ENCODE measurements at places on chromosomes 5 and 9. TPM values are rescaled to one million over a fixed set of nuclear protein-coding genes. Genes with fewer than 3 reads are reported as not detected.
A peak's percentile ranks its signal among the peaks of the same experiment; 100 is the strongest.

- H3K4me1 ChIP-seq = no peaks in the 10 kb centered on the region
- DNase-seq = no peak
- H3K36me3 ChIP-seq = no peaks in the 10 kb centered on the region
- no peak overlapping the region for H3K27ac ChIP-seq
- no peak overlapping the region for H3K4me3 ChIP-seq
These were observed 130.1 kb upstream of the TLR4 start for GRCh38 chr9:117574099-117574498.

DNA sequence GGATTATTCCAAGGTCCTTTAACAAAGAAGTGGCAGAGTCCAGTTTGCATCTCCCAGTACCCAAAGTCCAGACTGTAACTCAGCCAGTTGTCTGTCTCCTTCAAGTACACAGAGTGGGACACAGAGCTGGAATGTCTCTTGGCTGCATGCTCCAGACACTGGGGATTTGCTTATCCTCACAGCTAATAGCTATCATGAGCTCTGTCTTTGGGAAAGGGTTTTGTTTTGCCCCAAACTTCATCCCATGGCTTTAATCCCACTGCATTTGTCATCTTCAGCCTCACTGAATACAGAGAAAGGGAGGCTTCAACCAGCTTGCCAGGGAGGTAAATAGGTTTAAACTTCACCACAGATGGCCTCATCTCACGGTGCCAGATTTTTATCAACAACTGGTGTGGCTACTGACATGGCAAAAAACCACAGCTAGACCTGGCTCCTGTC lies 412.2 kb upstream of the SLC24A2 start:
- DNase-seq = no peak
- H3K4me1 ChIP-seq = peaks cover 9% of the 10 kb centered on the region
- H3K36me3 ChIP-seq = no peaks in the 10 kb centered on the region
- no peak overlapping the region for H3K4me3 ChIP-seq
- no peak overlapping the region for H3K27ac ChIP-seq

DNA sequence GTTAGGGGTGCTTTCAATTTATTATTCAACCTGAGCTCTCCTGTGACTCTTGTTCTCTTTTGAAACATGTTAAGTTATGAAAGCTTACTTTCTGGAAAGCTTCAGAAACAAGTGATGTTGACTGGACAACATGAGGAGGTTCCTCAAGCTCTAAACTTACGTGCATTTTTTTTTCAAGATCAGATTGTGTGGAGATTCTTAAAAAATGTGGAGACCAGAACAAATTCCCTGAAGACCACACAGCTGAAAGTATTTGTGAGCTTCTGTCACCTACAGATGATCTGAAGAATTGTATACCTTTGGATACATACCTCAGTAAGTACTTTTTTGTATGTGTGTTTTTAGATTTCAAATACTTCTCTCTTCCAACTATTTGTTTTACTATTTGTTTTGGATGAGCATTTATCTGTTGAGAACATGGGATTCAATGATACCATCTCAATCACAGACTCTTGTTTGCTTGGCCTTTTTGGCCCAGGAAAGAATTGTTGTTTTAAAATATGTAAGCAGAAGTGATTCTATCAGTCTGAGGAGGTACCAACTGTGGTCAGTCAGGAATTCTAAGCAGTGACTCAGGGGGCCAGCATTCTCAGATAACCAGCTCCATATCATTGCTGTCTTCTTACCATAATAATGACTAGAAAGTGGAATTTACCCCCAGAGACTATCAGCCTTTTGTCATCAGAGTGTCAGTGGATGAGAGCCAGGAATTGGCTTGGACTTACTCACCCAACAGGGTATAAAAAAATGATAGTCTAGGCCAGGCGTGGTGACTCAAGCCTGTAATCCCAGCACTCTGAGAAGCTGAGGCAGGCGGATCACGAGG lies 34.4 kb upstream of the GLIPR2 start:
- no peaks in the 10 kb centered on the region for H3K27me3 ChIP-seq
- no peaks in the 10 kb centered on the region for H3K4me1 ChIP-seq
- DNase-seq = no peak
- H3K27ac ChIP-seq = no peak overlapping the region
- peaks cover 11% of the 10 kb centered on the region for H3K36me3 ChIP-seq

EGFL7 gene
- total RNA-seq = 31.0 TPM

GLDC gene
- total RNA-seq = not detected

- no peak overlapping the region for H3K4me3 ChIP-seq
- H3K27me3 ChIP-seq = no peaks in the 10 kb centered on the region
- no peaks in the 10 kb centered on the region for H3K4me1 ChIP-seq
- no peak for DNase-seq
- H3K27ac ChIP-seq = no peak overlapping the region
- no peaks in the 10 kb centered on the region for H3K36me3 ChIP-seq
These were observed 34.8 kb upstream of the STK32A start for GRCh38 chr5:147200004-147200403.

FAM120AOS gene
- 63.1 TPM for total RNA-seq

GRCh38 chr9:126959336-126959735 lies 44.8 kb downstream of the RALGPS1 start:
- H3K4me3 ChIP-seq = no peak overlapping the region
- H3K36me3 ChIP-seq = no peaks in the 10 kb centered on the region
- DNase-seq = no peak
- peaks cover 37% of the 10 kb centered on the region for H3K4me1 ChIP-seq
- H3K27me3 ChIP-seq = no peaks in the 10 kb centered on the region

GRCh38 chr5:145244251-145244650 lies 590.9 kb downstream of the PRELID2 start:
- H3K4me3 ChIP-seq = no peak overlapping the region
- H3K36me3 ChIP-seq = no peaks in the 10 kb centered on the region
- H3K27me3 ChIP-seq = no peaks in the 10 kb centered on the region

C9orf153 gene
- total RNA-seq = not detected

NTNG2 gene
- 6.0 TPM for total RNA-seq

DNA sequence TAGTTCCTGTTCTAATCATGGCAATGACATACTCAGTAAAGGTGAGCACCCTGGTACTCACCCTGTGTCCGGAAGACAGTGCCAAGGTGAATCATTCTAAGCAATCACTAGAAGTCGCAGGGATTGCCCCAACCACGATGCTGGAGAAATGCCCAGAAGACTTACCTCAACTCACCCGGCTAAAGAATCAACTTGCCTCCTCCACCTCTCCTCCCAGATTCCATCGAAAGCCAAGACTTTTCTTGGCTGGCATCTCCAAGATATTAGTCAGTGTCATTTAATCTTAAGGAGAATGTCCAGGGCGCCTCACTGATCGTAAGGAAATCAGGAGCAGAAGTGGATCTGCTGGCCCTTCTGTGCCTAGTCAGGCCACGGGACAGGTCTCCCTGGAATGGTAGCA lies 204.9 kb downstream of the ERCC6L2 start:
- H3K27me3 ChIP-seq = no peaks in the 10 kb centered on the region
- DNase-seq = peak; percentile 76
- no peaks in the 10 kb centered on the region for H3K36me3 ChIP-seq
- H3K4me3 ChIP-seq = peak overlapping the region; percentile 1

INSL6 gene
- not detected for total RNA-seq

KIF4B gene
- total RNA-seq = 0.16 TPM

DNA sequence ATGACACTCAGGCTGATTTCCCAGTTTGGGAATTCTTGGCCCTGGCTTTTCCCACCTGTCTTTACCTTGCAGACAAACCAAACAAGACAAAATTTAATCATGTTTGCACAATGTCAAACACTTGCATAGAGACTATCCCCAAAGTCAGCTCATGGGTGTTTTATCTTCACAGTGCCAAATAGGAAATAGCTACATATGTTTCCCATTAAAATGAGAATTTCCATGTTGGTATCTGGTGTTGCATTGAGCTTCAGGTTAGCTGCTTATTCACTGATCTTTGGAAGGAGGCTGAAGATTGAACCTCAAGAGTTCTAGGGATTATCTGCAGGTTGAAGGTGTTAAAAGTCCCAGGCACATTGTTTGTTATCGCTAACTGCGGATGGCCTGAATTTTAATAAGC lies 19.5 kb downstream of the MAP1B start:
- DNase-seq = no peak
- H3K4me1 ChIP-seq = peaks cover 21% of the 10 kb centered on the region
- no peaks in the 10 kb centered on the region for H3K27me3 ChIP-seq
- no peaks in the 10 kb centered on the region for H3K36me3 ChIP-seq
- H3K4me3 ChIP-seq = no peak overlapping the region
- H3K27ac ChIP-seq = no peak overlapping the region

NSA2 gene
- 141 TPM for total RNA-seq

DNA sequence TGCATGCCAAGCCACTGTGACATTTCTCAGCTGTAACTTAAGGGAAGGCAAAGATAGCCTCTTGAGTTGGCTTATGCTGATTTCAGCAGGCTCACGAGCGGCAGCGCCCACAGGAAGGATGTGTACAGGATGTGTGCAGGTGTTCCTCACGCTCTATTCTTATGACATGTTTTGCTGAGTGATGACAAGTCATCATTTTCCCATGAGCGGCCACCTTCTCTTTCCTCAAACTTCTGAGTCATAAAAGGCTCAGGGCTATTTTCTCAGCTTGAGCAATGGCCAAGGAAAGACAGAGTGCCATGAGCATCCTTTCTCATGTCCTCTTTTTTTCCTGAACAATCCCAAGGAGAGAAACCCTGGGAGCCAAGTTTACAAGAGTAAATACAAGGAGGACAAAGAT lies 365.9 kb downstream of the PLK2 start:
- no peak overlapping the region for H3K4me3 ChIP-seq
- no peak overlapping the region for H3K27ac ChIP-seq
- H3K4me1 ChIP-seq = no peaks in the 10 kb centered on the region
- no peak for DNase-seq

DNA sequence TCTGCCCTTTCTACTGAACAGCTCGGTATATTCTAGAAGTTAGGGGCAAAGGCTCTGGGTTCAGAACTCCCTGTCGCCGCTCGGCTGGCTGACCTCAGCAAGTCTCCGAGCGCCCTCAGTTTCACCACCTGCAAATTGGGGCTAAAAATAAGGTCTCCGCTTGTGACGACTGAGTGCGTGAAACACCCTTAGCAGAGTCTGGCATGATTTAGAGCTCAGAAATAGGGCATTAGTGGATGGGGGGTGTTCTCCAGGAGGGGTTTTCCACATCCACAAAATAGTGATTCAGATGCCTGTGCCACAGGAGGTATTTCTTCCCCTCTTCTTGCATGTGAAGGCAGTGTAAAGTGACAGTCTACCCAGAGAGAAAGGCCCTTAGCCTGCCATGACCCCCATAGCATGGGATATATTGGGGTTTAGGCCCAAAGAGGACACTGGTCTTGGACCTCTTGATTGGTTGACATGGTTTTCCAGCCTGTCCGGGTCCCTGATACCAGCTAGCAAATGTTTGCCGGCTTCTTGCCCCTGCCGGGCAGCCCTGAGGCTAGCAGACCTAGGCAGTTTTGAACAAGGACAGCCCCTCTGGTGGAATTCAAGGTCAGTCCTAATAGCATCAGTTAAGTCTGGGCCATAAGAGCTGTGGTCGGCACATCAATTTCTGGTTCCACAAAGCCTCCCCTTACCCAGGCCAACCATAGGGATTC lies 1.4 kb downstream of the ERGIC1 start:
- no peaks in the 10 kb centered on the region for H3K27me3 ChIP-seq
- H3K4me1 ChIP-seq = no peaks in the 10 kb centered on the region
- peak overlapping the region; percentile 96 for H3K27ac ChIP-seq
- no peak for DNase-seq

C9 gene
- total RNA-seq = not detected

FOXD1 gene
- total RNA-seq = not detected

- no peaks in the 10 kb centered on the region for H3K27me3 ChIP-seq
- H3K4me3 ChIP-seq = no peak overlapping the region
- no peak overlapping the region for H3K27ac ChIP-seq
- no peak for DNase-seq
- no peaks in the 10 kb centered on the region for H3K36me3 ChIP-seq
These were observed 258.7 kb downstream of the IRX1 start for GRCh38 chr5:3854188-3854821.

CXCL14 gene
- 9.1 TPM for total RNA-seq

DNA sequence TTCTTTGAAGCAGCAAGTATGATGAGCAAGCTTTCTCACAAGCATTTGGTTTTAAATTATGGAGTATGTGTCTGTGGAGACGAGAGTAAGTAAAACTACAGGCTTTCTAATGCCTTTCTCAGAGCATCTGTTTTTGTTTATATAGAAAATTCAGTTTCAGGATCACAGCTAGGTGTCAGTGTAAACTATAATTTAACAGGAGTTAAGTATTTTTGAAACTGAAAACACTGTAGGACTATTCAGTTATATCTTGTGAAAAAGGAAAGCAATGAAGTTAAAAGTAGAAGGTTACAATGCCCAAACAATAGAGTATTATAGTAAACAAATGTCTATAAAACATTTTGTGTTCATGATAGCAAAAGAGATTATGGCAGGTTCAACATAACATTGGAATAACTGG lies 88.6 kb downstream of the JAK2 start:
- H3K36me3 ChIP-seq = peaks cover 24% of the 10 kb centered on the region
- H3K4me3 ChIP-seq = no peak overlapping the region
- no peaks in the 10 kb centered on the region for H3K27me3 ChIP-seq

ARSK gene
- 13.3 TPM for total RNA-seq

- no peaks in the 10 kb centered on the region for H3K36me3 ChIP-seq
- no peaks in the 10 kb centered on the region for H3K27me3 ChIP-seq
- H3K27ac ChIP-seq = peak overlapping the region; percentile 74
- H3K4me1 ChIP-seq = no peaks in the 10 kb centered on the region
These were observed 89.3 kb downstream of the COL5A1 start for GRCh38 chr9:134730761-134731496.

DNA sequence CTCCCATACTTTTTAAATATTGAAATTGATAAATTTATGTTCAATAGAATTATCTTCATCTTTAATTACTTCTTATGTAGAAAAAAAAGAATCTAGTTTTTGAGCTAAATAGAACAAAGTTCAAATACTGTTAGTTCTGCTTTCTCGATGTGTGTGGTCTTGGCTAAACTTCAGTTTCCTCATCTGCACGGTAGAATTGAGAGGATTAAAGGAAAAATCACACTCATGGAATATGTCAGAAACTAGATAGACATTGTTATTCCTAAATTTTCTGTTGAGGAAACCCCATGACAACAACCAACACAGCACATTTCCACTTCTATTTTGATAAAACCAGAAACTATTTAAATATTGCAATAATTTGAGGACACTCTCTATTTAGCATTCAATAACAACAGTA lies 100.3 kb downstream of the MUSK start:
- H3K36me3 ChIP-seq = no peaks in the 10 kb centered on the region
- no peak overlapping the region for H3K4me3 ChIP-seq
- no peak for DNase-seq
- no peaks in the 10 kb centered on the region for H3K27me3 ChIP-seq
- no peak overlapping the region for H3K27ac ChIP-seq
- H3K4me1 ChIP-seq = no peaks in the 10 kb centered on the region

HK3 gene
- 9.5 TPM for total RNA-seq

DNA sequence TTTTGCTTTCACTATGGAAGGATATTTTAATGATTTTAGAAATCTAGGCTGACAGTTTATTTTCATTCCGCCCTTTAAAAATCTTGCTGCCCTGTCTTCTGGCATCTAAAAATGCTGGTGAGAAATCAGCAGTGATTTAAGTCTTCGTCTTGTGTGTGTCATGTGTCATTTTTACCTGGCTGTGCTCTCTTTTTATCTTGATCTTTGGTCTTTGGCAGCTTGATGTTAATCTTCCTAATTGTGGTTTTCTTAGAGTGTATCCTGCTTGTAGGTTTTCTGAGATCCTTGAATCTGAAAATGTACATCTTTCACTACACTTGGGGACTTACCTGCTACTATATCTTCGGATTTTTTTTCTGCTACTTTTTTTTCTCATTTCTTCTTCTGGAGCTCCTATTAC lies 11.9 kb upstream of the LPCAT1 start:
- H3K4me3 ChIP-seq = no peak overlapping the region
- H3K27me3 ChIP-seq = no peaks in the 10 kb centered on the region
- H3K4me1 ChIP-seq = peaks cover 6% of the 10 kb centered on the region
- DNase-seq = no peak

PPIC gene
- 26.5 TPM for total RNA-seq

- no peaks in the 10 kb centered on the region for H3K27me3 ChIP-seq
- H3K27ac ChIP-seq = no peak overlapping the region
- H3K36me3 ChIP-seq = no peaks in the 10 kb centered on the region
- peaks cover 15% of the 10 kb centered on the region for H3K4me1 ChIP-seq
- no peak for DNase-seq
These were observed 59.7 kb downstream of the AP3B1 start for GRCh38 chr5:78234804-78235203.

All from sigmoid colon (tissue), 7 donors.